Bronchial smooth muscle cell (primary cell): ENCODE measurements at places on chromosomes 6 and 20. TPM values are rescaled to one million over a fixed set of nuclear protein-coding genes. Genes with fewer than 3 reads are reported as not detected.

The WFDC6 gene
- total RNA-seq = not detected in 2 replicates

The CBLN4 gene
- not detected in 2 replicates for total RNA-seq

The CST2 gene
- not detected in 2 replicates for total RNA-seq

The PSMB9 gene
- total RNA-seq = 48.1 and 49.2 TPM in 2 replicates

The SLC35D3 gene
- not detected in 2 replicates for total RNA-seq

The LTB gene
- total RNA-seq = not detected in 2 replicates

The UNC5CL gene
- total RNA-seq = under 0.01 and 0.26 TPM in 2 replicates

The ZNF165 gene
- total RNA-seq = 0.47 and 0.52 TPM in 2 replicates
